ENCODE measurements at places on chromosomes 5 and 9.

DNA sequence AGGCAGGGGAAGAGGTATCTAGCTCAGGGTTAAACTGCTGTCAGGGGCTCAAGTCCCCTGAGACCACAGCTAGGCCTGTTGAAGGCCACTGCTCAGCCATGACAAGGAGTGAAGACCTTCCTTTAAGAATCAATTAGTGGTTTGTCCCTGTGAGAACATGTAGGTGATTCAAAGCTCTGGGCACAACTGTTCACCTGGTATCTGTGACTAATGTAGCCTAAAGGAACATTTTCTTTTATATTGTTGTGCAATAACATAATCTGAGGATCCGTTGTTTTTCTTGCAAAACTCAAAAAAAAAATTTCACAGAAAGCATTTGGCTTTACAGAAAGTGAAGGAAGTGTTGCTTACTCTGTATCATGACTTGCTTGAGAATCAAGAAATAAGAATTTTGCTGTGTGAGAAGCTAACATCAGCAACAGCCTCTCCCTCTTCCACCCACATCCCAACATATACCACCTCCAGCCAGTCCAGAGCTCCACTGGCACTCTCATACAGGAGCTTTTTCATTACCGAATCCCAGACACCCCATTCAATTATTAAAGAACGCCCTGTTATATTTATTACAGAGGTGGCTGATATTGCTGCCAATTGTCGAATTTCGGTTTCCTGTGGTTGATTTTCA is 807.0 kb downstream of the TLE4 start:
- DNase-seq = no peak

DNA sequence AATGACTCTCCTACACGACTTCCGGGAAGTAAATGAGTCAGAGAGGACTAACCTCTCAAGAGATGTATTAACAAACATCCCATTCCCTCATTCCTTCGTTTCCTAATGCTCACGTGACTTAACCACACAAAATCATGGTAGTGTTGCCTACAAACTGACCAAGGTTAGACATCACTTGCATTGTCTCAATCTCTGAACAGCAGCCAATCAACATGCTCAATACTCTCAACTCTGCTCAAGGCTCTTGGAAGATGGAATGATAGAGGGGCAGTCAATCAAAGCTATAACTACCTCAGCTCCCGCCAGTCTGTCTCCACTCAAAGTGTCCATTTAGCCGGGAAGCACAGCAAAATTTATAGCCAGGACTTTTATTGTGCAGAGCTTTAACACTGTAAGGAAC is 143.8 kb upstream of the PIK3R1 start:
- DNase-seq = no peak

DNA sequence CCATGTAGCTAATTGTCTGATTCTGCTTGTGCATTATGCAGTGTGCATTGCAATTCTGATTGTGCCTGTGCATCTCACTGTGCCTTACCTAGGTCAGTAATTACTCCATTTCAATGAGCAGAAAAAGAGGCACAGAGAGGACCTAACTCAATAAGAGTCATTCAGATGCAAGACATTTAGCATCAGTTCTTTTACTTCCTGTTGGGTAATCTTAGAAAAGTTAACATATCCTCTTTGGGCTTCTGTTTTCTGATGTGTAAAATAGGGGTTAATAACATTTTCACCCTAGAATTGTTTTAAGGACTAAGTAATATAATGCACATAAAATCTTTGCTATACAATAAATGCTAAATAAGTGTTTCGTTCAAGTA is 7.0 kb upstream of the DCTN4 start:
- no peak for DNase-seq

DNA sequence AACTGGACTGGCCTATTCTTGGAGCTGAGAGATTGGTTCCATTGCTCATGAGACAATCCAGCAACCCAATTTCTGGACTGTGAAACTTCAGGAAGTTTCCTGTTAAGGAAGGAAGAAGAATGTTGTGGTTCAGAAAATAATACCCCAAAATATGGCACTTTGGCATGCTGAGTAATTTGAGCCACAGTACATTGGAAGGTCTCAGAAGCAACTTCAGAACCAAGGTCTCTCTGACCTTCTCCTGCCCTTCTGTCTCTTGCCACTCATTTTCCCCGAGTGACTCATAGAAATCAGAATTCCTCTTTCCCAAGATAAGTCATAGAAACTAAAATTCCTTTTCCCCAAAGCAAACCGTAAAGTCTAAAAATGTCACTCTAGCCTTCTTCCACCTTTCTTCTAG is 1366.1 kb downstream of the PTPRD start:
- no peak for DNase-seq

GRCh38 chr5:102856389-102856777 is 101.3 kb downstream of the PAM start:
- no peak for DNase-seq

DNA sequence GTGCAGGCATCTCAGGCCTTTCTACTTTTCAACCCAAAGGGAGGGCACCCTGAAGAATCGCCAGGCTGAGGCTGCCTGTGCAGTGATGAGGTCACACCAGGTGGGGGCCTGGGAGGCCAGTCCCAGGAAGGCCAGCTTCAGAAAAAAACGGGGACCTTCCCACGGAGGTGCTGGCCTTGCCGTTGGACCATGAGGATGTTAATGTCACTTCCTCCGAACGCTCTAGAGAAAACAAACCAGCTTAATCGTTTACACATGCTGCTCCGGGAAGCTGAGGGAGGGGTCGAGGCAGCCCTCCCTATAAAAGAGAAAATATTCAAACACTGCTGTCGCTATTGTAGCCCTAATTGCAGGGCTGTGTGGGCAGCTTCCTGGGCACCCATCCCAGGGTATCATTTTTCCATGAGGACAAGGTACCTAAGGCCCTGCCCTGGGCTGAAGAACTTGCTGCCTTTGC is 27.0 kb downstream of the PTGES start:
- no peak for DNase-seq

DNA sequence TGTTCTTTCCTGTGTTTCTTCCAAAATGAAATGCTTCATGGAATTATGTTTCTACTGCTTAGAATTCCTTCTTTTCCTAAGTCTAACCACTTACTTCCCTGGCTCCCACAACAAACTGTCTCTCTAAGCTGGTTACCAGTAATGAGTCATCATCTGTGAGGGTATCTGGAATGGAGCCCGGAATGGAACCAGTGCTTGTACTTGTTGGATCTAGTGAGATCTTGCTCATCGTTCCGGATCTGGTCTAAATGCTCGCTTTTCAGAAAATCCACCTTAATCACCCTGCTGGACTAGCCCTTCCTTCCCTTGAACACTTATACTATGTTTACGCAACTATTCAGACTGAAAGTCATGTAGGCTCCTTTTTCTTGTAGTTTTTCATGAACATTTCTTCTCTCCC is 184.8 kb downstream of the PBX3 start:
- DNase-seq = no peak

- no peak for DNase-seq
Observed at GRCh38 chr9:98563988-98564387, 144.7 kb downstream of the GABBR2 start.

DNA sequence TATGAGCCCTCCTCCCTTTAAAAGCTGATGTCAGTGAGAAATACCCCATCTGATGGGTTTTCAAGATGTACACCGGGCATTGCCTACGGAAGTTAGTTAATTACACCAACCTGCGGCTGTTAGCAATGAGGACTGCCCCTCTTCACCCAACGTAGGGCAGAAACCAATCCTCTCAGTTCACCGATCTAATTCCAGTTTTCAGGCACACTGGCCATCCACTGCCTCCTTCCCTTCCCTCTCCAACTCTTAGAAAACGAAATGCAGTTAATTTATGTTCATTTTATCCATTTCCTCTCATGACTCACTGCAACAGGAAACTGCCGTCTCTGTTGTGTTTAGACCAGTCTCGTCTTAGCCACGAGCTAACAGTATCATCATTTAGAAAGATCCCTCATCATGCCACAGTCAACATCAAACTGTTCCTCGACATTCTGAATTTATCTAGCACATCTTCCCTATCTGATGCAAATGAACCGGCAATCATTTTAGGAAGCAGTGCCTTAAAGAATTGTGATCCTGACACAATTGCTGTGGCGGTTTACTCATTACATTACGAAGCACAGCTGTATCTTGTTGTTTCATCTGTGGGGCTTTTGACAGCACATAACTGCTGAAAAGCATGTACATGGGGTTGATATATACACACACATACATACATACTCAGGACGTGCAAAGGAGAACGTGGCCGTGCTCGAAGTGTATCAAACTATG is 168.6 kb downstream of the EFNA5 start:
- no peak for DNase-seq

GRCh38 chr5:72364951-72365350 is 44.8 kb downstream of the PTCD2 start:
- no peak for DNase-seq
